Stimulated activated CD4-positive, alpha-beta T cell treated with anti-CD3 and anti-CD28 coated beads, Interleukin-15, amount 100 ng/mL, for 1 hour (primary cell): ENCODE measurements at places on chromosomes 16 and 17.

- no peak for DNase-seq
Observed at GRCh38 chr16:80994451-80994850, 12.2 kb downstream of the CMC2 start.

- DNase-seq = no peak
Observed at GRCh38 chr16:56611281-56611833, 3.0 kb downstream of the MT2A start.

GRCh38 chr16:77967054-77967904 is 55.1 kb upstream of the CLEC3A start:
- no peak for DNase-seq

DNA sequence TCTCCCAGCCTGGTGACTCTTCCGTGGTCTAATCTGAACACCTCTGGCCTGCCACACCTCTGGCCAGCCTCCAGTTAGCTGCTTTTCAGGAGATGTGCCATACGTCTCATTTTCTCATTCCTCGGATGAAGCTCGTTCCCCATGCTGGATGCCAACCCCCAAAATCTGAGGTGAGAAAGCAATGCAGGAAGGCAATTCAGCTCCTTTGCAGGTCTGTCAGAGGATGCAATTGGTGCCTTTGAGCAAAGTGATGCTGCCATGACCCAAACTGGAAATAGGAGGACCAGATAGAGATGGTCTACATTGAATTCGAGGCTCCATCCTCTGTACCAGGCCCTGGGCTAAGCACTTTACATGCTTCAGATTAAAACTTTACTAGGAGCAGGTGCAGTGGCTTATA is 11.0 kb upstream of the CUEDC1 start:
- DNase-seq = no peak

DNA sequence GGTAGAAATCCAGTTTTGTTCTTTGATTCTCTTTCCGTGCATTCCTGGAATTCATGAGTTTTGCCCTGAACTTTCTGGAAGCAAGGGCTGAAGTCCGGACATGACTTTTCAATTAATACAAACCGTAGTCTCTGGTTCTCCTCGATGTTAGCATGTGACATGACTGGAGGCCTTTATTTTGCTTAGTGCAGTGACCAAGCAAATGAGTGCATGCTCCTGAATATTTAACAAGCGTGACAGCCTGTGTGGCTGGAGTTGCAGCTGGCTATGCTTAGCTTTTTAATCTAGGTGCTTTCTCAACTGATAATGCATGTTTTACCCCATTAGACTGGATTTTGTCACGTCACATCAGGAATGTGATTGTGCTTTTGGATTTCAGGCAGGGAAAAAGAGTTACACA is 302.1 kb downstream of the MAP2K6 start:
- DNase-seq = no peak

DNA sequence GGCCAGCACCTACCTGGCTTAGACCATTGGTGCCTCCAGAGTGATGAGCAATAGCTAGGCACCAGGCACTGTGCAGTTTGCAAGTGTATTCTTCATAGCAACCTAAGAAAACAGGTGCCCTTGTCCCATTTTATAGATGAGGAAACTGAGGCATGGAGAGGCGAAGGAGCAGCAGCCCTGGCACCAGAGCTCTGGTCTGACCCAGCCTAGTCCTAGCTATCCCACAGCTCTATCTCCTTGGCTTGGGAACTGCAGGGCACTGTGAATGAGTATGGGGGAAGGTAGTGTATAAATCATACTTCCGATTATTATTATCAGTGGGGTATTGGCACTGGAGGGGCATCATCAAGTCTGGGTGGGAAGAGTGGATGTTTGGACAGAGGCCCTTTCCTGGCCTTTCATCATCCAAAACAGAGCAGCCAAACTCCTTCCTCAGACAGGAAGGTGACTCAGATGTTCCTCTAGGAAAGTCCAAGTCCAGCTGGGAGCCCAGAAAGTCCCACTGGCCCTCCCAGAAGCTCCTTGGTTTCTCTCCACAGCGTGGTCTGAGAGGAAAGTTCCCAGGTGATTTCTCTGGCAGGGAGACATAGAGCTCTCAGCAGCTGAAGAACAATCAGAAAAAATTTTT is 32.0 kb upstream of the PLLP start:
- no peak for DNase-seq

- no peak for DNase-seq
Observed at GRCh38 chr16:77353587-77354263, 81.1 kb downstream of the ADAMTS18 start.

- DNase-seq = no peak
Observed at GRCh38 chr17:41009301-41009760, 403 bp upstream of the KRTAP3-1 start.

- no peak for DNase-seq
Observed at GRCh38 chr16:64380751-64381150, 741.1 kb downstream of the CDH11 start.

DNA sequence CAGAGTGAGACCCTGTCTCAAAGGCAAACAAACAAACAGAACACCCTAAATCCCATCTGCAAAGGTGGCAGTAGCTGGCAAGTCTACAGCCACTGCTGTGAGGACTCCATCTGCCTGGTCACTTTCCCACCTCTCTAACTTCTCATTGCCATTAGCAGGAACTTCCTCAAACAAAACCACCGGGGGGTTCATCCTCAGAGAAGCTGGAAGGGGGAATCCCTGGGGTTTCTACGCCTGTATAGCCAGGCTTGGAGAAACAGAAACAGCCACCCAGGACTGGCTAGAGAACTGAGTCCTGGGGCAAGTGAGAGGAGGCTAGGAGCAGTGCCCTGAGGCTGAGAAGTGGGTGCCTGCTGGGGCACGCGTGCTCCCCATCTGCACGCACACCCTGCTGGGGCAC is 7.3 kb downstream of the RPH3AL start:
- no peak for DNase-seq

DNA sequence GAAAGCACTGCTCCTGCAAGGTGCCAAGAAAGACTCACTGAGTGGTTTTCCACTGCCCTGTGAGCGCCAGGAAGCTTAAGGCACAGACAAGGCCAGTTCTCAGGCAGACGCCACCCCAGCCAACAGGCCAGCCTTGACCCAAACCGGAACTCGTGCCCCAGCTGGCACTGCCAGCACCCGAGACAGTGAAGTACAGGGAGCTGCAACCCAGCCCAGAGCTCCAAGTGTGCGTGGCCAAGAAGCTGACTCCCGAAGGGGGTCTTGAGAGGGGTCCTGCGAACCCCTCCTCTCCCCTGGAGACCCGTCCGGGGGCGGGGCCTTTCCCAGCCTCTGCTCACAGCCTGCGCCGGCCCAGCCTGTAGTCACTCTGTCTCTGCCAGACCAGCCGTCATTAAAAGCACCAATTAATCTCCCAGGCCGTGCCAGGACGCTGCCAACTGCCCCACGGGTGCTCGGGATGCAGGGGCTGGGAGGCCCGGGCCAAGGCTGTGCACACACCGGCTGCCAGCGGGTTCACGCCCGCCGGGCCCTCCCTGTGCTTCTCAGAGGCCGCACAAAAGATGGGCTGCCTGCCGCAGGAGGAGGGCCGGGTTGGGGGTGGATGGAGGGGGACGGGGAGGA is 4.4 kb upstream of the SOX8 start:
- DNase-seq = no peak
